ENCODE measurements at places on chromosomes 1 and 21.

- DNase-seq: no peak
Measured at GRCh38 chr1:218851586-218851985, 322.1 kb upstream of the LYPLAL1 start.

- DNase-seq: no peak
Measured at GRCh38 chr21:38354746-38355145, 98.0 kb downstream of the KCNJ15 start.

DNA sequence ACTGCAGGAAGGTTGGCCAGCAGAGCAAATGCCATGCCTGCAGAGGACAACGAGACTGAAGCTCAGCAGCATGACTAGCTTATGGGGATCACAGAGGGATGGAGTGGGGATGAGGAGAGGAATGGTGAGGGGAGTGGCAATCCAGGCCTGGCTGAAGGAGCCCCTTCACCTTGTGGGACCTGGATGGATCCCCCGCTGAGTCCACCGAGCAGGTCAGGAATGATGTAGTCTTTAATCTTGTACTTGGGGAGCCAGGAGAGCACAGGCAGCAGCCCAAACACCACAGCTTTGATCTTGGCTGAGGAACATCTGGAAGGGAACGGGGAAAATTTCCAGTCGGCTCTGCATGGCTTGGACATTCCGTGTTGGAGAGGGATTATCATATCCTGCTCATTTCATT is 10.5 kb downstream of the SLC26A9 start:
- no peak for DNase-seq

GRCh38 chr1:192588546-192588945 is 13.0 kb downstream of the RGS1 start:
- DNase-seq: no peak

- no peak for DNase-seq
Measured at GRCh38 chr1:215141460-215141859, 58.9 kb downstream of the KCNK2 start.

DNA sequence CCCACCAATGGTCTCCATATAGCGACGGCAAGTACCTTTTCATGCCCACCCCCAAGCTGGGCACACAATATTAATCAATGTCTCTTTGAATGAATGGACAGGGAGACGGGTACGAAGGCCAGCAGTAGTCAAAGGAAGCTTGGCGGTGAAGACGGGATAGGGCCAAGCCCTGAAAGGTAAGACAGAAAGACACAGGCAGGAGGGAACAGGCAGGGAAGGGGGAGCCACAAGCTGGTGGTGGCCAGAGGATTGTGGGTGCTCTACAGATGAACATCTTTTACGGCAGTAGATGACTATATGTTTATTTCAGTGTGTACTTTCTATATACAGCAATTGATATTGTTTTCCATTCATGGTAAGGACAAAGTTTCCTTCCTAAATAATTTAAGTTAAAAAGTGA is 16.3 kb downstream of the CAPZB start:
- DNase-seq: no peak

DNA sequence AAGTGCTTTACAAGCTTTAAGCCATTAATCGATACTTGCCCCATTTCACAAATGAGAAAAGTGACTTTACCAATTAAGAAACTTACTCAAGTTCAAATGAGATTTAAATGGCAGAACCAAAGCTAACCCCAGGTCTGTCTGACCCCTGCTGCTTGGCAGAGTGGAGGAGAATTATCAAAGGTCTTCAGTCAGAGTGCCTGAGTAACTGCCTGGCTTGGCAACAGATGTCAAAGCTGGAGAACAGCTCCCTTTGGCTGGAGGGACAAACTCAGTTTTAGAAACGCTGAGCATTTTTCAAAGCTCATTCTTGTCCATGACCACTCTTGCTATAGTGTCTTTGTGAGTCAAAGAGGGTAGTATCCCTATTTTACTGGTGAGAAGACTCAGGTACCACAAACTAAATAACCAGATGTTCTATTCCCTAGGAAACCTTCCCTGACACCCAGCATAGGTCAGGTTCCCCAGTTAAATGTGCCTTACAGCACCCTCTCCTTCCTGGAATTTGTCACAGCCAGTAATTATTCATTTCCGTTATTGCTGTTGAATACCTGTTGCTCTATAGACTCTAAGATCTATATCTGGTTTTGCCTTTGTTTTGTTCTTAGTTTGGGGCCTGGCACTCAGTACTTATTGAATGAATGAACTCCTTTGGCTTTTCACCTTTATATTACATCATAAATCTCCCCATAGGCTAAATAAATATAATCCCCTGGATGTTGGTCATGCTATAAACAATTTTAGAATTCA is 5.0 kb upstream of the BCAR3 start:
- no peak for DNase-seq

GRCh38 chr21:31235671-31236450 is 108.2 kb downstream of the TIAM1 start:
- no peak for DNase-seq

- DNase-seq: no peak
Measured at GRCh38 chr1:159250638-159251216, 46.1 kb downstream of the ACKR1 start.

- DNase-seq: no peak
Measured at GRCh38 chr21:41933313-41934079, 20.3 kb downstream of the C2CD2 start.

- no peak for DNase-seq
Measured at GRCh38 chr1:171032822-171033702, 57.6 kb upstream of the FMO3 start.

GRCh38 chr1:76961181-76961819 is 94.0 kb downstream of the ST6GALNAC5 start:
- no peak for DNase-seq

- DNase-seq: no peak
Measured at GRCh38 chr21:44018813-44019567, 6.9 kb downstream of the TRAPPC10 start.

- DNase-seq: no peak
Measured at GRCh38 chr1:91725989-91726721, 159.8 kb downstream of the TGFBR3 start.

DNA sequence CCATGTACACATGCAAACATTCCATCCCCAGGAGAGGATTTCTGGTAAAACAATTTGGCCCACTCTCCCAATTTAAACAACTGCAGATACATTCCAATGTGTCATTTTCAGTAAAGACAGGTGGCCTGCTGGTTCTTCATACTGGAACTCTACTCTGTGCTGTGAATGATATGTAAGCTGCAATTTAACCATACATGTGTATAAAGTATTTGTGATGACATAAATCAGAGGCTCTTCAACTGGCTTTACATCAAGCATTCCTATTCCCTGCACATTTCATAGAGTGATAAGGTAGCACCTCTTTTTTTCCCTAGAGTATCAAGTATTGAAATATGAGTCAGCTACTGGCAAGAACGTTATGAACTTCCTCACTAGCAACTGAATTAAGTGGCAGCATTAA is 649.5 kb upstream of the ADGRL2 start:
- no peak for DNase-seq

DNA sequence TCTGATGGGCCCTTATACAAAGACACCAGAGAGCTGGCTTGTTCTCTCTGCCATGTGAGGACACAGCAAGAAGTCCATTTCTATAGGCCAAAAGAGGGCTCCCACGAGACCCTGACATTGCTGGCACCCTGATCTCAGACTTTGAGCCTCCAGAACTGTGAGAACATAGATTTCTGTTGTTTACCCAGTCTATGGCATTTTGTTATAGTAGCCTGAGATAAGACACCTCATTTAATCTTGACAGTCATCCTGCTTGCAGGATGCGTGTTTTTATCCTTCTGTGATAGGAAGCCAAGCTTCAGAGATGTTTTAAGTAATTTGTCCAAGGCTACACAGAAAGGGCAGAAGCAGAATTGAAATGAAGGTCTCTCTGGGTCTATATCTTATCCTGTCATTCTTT is 138.8 kb upstream of the HOOK1 start:
- DNase-seq: no peak

GRCh38 chr1:29412591-29412990 is 176.3 kb downstream of the PTPRU start:
- DNase-seq: no peak

- DNase-seq: no peak
Measured at GRCh38 chr1:29136391-29136915, 12.8 kb upstream of the TMEM200B start.

DNA sequence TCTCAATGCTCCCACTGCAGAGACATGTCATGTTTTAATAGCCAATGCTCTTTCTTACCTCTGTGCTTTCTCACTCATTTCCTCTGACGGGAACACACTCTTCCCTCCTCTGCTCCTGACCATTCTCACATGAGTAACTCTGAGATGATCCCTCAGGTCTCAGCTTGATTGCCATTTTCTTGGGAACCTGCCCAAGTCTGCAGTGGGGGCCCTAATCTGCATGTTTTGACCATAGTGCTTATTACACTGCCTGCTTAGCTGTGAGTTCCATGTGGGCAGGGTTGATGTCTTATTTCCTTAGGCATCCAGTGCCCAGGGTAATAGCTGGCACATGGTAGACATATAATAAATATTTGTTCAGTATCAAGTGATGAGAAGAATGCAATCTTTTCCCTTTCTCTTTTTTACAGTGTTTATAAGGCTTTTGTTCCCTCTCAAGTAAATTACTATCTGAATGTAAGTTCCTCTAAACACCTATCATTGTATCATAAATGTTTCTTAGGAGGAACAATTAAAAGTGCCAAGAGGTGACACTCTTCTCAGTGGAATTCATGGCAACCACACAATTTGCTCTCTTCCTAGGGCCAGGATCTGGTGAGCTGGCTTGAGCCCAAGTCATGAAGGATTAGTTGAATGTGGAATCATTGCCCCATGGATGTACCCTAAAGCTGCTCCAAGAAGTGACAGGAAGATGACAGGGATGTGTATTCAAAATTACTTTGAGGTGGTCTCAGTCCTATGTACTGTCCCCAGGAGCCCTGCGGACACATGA is 485.4 kb upstream of the USP24 start:
- DNase-seq: no peak

DNA sequence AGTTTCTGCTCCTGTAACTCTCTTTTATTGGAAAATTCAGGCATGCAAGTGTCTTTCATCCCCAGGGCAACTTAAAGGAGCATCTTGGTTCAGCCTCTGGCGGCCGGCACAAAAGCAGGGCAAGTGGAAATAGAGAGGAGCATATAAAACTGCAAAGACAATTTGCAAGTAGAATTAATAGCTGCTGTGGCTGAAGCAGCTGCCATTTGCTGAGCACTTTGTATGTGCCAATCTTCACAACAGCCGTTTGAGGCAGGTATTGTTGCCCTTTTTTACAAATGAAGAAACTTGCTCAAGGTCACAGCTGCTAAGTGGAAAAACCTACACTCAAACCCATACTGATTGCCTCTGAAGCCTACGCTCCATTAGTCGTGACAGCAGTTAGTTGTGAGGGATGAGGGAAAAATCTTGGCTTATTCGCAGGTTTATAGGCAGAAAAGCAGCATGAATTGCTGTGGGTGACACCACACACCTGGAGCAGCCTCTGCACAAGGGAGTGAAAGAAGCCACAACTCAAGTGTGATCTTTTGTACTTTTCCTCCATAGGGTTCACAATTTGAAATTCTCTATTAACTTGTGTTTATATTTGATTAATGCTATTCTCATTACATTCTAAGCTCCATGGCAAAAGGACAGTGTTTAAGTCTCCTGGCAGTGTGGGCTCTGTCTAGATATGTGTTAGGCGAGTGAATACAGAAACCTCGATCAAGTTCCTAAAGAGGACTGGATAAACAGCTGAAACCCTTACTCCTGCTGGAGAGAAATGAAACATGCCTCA is 99.0 kb upstream of the BEND5 start:
- no peak for DNase-seq

DNA sequence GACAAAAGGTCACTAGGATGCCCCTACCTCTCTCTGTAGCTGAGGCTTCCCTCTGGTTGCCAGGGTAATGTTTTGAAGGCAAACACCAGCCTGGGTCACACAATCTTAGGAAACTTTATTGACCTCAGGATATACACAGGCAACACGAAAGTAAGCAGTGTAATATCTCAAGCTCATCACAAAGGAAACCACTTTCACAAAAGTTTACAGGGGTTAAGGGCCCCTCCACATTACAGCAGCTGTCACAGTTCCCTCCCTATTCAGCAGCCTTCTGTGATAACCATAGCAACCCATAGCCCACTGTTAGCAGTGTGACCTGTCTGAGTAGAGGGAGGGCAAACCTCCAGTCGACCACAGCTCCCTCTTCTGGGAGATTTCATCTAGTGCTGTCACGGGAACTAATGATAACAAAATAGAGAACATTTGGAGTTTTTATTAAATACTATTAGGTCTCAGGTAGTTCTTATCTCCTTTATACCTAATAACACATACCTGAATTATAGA is 149.8 kb downstream of the PTPRC start:
- no peak for DNase-seq

DNA sequence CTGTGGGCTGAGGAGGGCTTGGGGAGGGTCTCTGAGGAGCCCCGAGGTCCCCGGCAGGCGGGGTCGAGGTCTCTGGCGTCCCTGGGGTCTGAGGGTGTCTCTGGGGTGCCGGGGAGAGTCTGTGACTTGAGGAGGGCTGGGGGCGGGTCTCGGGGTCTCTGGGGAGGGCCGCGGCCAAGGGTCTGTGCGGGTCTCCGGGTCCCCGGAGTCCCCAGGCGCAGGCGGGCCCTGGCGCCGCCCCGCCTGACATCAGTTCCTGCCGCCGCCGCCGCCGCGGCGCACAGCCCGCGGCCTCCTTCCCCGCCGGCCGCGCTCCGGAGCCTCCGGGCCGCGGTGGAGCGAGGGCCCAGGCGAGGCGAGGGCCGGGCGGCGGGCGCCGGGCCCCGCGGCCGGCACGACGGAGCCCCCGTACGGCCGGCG is at the start of gene PLEKHM2:
Gene PLEKHM2, plus strand, starts transcription at position 279 of the 420 bp plus-strand sequence. CDS start 239 bp downstream, outside the sequence.
- DNase-seq: peak; percentile 59

DNA sequence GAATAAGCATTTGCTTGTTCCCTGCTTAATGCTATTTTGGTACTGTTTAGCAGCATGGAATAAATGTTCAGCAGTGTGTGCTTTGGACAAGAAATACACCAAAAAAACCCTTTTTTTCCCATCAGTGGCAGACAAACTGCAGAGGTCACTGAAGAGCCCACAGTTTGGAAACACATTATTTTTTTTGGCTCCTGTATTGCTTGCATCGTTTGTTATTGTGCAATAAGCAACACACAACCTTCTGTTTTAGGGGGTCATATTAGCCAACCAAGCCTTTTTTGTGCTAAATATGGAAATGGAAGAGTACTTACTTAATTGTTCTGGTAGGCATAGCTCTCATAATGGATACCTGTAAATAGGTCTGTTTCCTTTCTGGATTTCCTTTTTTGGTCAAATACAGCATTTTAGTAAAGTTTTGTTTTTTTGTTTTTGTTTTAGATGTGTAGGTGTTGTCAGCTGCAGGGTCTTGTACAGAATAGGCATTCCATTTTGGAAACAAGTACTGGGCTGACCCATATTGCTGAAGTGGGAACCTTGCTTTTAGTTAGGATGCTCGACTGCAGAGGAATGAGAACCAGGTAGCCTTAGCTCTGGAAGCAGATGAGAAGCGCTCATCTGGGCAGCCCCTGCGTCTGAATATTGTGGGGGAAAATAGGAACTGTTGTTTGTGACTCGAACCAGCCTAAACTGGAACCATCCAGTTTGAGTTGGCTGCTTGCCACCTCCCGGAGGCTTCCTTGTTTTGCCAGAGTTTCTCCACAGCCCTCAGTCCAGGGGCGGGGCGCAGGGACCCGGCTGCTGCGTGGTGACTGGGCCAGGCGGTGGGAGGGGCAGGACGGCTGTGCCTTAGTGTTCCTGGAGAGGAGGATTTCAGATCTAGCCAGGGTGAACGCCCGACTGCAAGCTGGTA is 38.4 kb downstream of the SPEN start:
- peak; percentile 31 for DNase-seq

- DNase-seq: no peak
Measured at GRCh38 chr1:3314491-3315381, 139.7 kb upstream of the ARHGEF16 start.

All from activated CD4-positive, CD25-positive, alpha-beta regulatory T cell treated with anti-CD3 and anti-CD28 coated beads, Interleukin-2, amount 50 U/mL, for 72 hours (primary cell).